Lower leg skin (tissue), 4 donors: ENCODE measurements at places on chromosomes 1 and 21.

DNA sequence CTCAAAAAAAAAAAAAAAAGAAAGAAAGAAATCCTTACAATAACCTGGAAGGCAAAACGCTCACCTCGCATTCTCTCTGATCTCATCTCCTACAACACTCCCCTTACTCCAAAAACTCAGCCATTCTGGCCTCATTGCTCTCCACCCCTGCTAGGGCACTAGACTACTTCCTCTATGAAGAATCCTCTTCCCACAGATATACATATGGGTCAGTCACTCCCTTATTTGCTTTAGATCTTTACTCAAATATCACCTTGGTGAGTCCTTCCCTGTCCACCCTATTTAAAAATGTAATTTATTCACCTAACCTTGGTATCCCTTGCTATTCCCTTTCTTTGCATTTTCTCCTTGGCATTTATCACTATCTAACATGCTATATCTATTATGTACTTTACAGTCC is 24.6 kb upstream of the KIF1B start:
- no peak for DNase-seq

GRCh38 chr1:245715291-245715701 is 560.5 kb downstream of the KIF26B start:
- no peak for DNase-seq

GRCh38 chr1:31939484-31940329 is 1.5 kb upstream of the PTP4A2 start:
- no peak for DNase-seq

- DNase-seq, result no peak
Measured at GRCh38 chr21:22421416-22422180, 1423.4 kb downstream of the NCAM2 start.

DNA sequence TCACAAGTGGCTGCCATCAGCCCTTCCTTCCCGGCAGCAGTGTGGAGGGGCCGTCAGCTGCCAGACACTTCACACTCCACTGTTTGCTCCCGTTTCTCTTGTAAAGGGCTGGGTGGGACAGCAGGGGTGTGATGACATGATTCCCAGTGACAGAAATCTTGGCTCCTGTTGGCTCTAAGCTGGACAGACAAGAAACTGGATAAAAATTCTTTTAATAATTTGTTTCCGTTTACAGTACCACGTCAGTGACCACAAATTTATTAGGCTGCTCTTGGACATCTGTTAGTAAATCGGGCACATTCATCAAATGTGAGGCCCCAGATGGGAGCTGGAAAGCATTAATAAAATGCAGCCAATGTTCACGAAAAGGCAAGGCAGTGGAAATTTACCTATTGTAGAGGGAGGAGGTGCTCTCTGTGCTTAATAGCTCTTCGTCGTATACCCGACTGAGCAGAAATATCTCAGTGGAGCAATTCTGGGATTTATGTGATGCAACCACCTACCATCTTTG is 353.7 kb upstream of the GREM2 start:
- no peak for DNase-seq

GRCh38 chr1:78068681-78069283 is 23.0 kb downstream of the GIPC2 start:
- DNase-seq, result no peak

- no peak for DNase-seq
Measured at GRCh38 chr1:225834417-225835329, 24.7 kb downstream of the EPHX1 start.

DNA sequence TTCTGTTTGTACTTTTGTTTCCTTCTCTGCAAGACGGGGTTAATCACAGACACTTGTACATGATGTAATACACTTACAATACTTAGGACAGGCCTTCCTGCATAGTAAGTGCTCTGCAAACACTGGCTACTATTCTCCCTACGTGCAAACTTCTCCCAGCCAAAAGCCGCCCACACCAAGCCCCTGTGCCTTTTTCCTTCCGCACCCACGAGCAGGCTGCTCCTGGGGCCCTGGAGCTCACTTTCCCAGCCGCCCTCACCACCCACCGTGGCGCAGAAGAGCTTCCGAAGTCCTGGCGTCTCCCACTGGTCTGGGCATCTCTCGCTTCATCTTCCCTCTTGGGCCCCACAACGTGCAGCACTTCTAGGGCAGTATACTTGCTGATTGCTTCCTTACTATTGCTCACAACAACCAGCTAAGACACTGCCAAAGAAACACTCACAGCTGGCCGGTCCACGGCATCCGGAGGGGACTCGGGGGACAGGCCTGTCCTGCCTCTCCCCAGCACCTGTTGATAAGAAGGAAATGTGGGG is 22.5 kb upstream of the GPR157 start:
- no peak for DNase-seq

DNA sequence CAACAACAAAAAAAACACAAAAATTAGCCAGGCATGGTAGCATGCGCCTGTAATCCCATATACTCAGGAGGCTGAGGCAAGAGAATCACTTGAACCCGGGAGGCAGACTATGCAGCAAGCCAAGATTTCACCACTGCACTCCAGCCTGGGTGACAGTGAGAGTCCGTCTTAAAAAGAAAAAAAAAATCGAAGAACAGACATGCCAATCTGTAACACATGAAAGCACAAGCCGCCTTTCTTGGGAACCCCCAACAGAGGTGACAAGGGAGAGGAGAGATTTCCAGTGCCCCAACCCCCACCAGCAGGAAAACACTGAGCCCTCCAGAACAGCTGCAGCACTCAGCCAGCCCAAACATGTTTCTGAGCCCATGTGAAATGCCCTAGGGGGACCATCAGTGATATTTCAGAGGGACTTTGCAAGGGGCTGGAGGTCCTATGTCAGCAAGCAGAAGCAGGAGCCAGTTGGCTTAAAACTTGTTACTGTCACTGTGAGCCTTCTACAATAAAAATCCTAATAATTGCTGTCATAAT is 14.2 kb upstream of the EFNA1 start:
- DNase-seq, result no peak
